Tibial artery (tissue), 4 donors: ENCODE measurements at places on chromosomes 1 and 21.

GRCh38 chr1:108669679-108670078 is 8.8 kb upstream of the HENMT1 start:
- no peak for DNase-seq

DNA sequence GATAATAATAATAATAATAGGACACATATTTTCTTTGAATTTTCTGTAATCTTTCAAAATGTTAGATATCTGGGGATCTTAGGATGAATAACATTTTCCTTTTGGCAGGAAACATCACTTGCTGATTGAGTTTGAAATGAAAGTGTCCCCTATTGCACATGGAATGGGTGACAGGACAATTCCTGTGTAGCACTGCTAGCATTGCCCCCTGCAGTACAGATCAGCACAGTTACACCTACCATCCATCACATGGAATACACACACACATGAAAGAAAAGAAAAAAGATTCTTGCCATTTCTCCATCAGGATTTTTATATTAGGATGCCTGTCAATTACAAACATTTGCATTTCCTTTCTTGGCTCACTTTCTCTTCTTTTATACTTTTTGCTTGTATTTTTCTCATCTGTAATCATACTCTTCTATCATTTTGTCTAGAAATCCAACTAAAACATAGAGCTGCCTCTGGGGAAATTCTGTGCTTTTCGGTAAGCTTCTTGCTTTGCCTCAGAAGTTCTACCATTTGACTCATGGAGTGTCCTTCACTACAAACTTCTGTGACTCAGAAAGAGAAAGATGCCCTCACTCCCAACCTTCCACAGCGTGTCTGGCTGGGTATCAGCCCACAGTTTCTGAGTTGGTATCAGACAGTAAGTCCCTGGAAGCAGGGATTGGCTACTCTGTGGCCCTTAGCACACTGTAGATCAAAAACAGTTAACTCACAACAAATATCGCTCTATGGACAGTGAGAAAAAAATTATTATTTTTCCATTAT is 641.2 kb downstream of the PTPRC start:
- no peak for DNase-seq

GRCh38 chr1:201602413-201603265 is 63.7 kb downstream of the NAV1 start:
- DNase-seq, result no peak

- peak; percentile 38 for DNase-seq
Measured at GRCh38 chr1:229058729-229059128, 212.2 kb upstream of the RAB4A start.

DNA sequence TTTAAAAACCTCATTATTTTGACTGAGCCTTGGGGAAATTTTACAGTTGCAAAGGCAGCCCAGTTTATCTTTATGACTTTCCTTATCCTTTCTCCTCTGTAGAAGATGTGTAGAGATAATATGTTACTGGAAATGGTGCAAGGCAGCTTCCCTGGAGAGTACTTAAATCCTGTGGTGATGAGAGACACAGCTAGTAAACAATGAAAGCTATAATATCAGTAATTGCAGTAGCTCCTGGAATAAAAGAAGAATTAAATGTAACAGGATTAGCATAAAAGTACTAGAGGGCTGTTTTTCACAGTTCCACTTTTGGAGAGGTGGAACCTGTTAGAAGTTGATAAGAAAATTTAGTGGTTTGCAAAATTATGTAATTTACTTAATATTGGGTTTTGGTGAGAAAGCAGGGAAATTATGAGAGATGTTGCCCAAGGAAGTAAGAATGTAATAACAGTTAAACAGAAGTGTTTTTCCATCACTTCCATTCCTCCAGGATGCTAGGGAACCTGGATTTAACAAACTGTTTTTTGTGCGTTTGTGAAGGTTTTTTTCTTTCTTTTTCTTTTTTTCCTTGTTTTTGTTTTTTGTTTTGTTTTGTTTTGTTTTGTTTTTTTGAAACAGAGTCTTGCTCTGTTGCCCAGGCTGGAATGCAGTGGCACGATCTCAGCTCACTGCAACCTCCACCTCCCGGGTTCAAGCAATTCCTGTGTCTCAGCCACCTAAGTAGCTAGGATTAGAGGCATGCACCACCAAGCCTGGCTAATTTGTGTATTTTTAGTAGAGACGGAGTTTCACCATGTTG is 15.7 kb upstream of the EDEM3 start:
- DNase-seq, result no peak

DNA sequence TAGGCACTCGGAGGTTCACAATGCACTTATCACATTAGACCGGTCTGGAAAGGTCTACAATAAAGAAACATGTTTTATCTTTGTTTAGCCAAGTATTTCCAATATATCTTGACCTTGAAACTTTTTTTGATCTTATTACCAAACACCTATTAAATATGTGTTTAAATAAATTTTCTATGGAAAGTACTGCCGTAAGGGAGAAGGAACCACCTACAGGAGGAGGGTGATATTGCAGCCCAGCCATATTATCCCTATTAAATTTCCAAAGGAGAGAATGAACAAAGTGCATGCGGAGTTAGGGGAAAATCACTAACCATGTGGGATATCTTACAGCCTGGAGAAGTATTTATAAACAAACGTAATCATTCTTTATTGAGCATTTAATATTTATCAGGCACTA is 14.5 kb downstream of the BRINP2 start:
- no peak for DNase-seq
